ENCODE measurements at places on chromosomes 2 and 18.
A peak's percentile ranks its signal among the peaks of the same experiment; 100 is the strongest.

DNA sequence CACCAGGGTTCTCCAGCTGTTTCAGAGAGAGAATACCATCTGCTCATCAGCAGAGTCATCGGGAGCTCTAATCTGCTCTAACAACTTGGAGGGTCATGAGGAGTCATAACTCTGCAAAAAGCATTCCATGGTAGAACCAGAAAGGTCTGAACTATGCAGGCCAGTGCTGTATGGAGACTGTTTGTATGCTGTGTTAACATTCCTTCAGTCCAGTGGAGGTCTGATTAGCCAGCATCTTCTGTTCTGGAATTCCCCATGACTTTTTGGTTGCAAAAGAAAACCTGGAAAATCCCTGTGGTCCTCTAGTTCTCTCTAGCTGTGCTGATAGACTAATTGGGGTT, 9.4 kb upstream of the ITGB6 start:
- no peak for DNase-seq

GRCh38 chr2:13714466-13714865, 918.1 kb upstream of the LRATD1 start:
- no peak for DNase-seq

- no peak for DNase-seq
Measured at GRCh38 chr2:215571689-215572088, 135.8 kb upstream of the FN1 start.

DNA sequence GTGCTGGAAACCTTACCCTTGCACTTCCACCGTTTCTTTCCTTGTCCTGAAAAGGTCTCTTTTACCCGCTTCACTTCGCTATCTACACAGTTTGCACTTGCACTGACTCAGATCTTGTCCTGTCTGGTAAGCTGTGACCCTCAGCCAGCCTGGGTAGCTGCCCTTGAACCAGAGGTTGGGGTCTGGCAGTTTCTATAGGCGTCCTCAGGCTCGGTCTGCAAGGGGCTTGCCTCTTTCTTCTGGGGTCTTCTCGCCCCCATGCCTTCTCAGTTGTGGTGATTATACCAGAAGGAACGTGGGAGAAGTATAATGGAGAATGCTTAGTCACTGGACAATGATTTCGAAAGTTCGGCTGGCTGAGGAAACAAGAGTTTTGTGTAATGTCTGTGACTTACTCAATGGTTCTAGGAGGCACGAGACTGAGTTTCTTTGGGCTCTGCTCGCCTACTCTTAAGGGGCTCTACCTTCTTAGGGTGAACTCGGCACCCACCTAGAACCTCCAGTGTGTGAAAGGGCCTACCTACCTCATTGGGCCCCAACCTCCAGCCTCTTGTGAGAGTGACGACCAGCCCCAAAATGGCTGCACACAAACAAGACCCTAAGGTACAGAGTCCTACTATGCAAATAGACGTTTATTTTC, 6.9 kb upstream of the STAT1 start:
- peak; percentile 60 for DNase-seq

- no peak for DNase-seq
Measured at GRCh38 chr18:2976218-2977132, 36.5 kb downstream of the LPIN2 start.

GRCh38 chr2:239566162-239566994, 165.6 kb upstream of the HDAC4 start:
- DNase-seq, result peak; percentile 15

GRCh38 chr2:219079417-219079816, 18.7 kb upstream of the IHH start:
- DNase-seq, result no peak

DNA sequence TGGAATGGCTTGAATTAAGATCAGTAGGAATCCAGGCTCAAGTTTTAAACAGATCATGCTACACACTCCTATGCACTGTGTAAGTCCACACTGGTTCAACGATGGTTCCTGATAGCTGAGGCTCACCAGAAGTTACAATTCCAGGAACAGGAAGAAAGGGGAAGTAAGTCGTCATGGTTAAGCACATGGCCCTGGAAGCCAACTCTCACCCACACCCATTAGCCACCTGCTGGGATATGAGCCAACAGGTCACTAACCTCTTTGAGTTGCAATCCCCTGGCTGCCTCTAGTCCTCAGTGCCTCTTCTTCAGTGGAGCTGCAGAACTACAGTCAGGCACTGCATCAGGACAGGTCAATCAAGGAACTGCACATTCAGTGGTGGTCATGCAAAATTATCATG, 133.5 kb downstream of the TMEM182 start:
- DNase-seq, result no peak

- DNase-seq, result no peak
Measured at GRCh38 chr2:126299469-126299976, 356.4 kb upstream of the GYPC start.

DNA sequence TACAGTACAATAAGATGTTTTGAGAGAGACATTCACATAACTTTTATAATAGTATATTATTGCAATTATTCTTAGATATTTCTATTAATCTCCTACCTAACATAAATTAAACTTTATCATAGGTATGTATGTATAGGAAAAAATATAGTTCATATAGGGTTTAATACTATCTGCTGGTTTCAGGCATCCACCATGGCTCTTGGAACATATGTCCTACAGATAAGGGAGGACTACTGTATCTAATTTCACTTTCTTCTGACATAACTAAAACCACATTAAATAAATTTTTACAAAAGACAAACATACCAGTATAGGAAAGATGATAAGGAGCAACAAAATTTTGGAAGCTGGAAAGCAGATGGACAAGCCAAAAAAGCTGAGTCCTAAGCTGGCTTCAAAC, 67.9 kb upstream of the TMEM17 start:
- DNase-seq, result no peak

GRCh38 chr2:111030260-111030891, 90.3 kb upstream of the BCL2L11 start:
- DNase-seq, result no peak

DNA sequence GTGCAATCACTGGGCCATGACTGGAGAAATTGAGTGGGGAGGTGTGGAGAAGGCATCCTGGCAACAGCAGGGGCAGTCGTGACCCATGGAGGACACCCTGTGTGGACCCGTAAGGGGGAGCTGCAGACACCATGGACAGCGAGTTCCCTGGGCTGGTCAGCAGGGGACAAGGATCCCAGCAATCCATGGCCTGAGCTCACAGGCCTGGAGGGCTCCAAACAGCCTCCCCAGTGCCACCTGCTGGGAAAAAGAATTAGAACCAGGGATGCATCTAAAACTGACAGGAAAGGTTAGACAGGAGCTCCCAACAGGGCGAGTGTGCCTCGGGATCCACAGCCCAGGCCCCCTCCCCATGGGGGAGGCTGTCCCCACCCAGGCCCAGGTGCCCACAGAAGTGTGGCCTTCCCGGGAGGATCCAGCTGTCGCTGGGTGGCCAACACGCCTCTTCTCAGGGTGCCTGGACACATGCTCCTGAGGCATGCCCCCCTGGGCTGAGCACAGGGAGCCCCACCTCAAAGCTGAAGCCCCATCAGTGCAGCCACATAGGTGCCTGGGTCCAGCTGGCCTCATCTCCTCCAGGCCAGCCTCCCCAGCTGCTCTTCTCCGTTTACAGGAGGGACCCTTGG, 20.5 kb upstream of the KIF1A start:
- DNase-seq, result no peak

Measured in activated CD4-positive, CD25-positive, alpha-beta regulatory T cell treated with anti-CD3 and anti-CD28 coated beads, Interleukin-2, amount 50 U/mL, for 72 hours (primary cell).